Stimulated activated CD8-positive, alpha-beta memory T cell treated with anti-CD3 and anti-CD28 coated beads, Interleukin-12 subunit alpha, Interleukin-12 subunit beta, amount 100 ng/mL, for 1 hour (primary cell): ENCODE measurements at places on chromosomes 1 and 21.

DNA sequence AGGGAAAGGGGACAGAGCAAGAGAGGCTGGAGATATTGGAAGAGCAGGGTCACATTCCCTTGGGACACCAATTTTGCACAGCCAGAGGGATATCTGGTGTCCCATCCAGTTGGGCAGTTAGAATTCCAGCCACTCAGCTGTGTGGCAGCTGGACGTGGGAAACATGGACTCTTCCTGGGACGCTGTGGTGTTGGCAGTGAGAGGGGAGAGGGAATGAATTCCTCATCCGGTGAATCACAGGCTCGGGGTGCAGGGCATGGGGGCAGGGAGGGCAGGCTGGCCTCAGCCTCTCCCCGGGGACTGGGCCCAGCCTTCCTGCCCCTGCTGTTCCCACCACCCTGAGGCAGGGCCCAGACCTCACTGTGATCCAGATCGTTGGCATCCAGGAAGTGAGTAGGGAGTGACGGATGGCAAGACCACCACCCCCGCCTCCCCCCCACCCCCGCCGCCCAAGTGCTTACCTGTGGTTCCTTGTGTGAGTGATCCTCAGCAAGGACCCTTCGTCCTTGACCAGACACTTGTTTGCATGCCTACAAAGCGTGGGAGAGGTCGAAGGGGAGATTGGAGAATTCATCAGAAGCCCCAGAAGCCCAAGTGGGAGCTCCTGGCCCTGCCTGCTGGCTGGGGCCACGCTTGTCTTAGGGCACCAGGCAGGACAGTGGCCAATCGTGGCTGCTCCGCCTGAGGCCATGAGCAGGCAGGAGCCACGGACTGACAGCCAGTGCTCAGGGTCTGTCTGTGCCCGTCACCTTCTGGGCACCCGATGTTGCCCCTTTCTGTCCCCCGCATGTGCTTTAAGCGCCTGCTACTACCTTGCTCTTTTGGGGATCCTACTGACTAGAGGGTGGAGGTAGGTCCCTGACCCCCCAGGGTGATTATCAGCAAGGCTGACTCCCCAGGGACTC is 8.7 kb downstream of the WNT3A start:
- no peak for DNase-seq

GRCh38 chr21:37202221-37203110 is 64.7 kb downstream of the VPS26C start:
- DNase-seq, result no peak

GRCh38 chr1:43446881-43447835 is 6.6 kb downstream of the HYI start:
- no peak for DNase-seq

DNA sequence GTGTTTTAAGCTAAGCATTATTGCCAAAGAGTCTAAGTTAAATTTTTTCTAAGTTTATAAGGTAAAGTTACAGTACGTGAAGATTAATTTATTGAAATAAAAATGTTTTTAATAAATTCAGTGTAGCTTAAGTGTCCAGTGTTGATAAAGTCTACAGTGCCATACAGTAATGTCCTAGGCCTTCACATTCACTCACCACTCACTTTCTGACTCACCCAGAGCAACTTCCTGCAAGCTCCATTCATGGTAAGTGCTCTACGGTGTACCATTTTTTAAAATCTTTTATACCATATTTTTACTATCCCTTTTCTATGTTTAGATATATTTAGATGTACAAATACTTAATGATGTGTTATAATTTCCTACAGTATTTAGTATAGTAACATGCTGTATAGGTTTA is 173.2 kb downstream of the CACNA1E start:
- DNase-seq, result no peak

DNA sequence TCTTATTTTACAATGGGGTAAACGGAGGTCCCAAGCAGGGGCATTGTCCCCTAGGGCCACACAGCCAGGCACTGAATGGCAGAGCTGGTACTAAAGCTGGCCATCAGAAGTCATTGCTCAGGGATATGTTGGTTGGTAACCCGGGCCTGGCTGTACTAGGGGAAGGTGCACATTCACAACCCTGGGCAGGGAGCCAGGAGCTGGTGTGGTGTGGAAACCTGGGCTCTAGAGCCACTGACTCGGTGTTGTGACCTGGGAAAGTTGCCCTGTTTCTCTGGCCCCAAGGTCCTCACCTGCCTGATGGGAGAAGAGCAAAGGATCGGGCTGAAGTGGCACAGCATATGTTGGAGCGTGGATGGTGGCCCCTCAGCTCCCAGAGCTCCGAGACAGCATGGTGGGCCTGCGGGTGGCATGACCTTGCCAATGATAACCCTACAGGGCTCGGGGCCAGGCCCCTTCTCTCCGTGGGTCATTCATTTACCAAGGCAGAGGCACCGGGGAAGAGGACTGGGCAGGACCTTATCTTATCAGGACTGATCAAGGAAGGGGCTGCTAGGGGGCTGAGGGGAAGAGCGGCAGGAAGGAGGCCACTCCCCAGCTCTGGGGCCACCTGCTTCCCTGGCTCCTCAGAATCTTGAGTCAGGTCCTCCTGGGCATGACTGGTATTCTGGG is 274.1 kb downstream of the TRABD2B start:
- DNase-seq, result no peak

DNA sequence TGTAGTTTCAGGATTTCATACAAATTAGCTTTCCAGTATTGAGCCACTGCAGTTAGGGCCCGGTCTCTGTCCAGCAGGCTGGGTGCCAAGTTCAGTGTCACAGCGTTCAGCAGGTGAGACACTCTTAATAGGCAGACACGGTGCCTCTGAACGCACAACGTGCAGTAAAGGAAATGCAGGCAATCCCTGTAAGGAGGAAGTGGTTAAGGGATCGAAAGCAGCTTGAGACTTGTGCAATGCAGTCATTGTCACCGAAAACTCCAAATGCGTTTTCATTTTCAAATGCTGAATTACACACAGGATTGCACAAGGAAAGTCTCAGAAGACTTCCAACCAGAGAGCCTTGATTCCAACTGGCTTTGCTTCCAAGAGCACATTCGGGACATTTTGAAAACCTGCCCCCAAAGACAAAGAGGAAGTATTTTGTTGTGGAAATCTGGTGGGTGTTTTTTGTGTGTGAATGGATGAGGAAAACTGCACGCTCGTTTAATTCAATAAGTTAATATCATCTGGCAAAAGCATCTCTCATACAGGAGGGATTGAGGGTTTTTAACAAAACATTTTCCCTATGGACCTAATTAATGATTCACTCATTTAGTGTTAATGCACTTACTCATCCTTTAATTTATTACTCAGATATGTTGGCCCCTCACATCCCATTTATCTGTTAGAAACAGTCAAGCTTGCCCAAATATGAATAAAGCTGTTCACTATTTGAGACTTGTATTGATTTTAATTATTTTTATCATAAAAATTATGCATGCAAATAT is 61.6 kb downstream of the PTGS2 start:
- peak; percentile 1 for DNase-seq

DNA sequence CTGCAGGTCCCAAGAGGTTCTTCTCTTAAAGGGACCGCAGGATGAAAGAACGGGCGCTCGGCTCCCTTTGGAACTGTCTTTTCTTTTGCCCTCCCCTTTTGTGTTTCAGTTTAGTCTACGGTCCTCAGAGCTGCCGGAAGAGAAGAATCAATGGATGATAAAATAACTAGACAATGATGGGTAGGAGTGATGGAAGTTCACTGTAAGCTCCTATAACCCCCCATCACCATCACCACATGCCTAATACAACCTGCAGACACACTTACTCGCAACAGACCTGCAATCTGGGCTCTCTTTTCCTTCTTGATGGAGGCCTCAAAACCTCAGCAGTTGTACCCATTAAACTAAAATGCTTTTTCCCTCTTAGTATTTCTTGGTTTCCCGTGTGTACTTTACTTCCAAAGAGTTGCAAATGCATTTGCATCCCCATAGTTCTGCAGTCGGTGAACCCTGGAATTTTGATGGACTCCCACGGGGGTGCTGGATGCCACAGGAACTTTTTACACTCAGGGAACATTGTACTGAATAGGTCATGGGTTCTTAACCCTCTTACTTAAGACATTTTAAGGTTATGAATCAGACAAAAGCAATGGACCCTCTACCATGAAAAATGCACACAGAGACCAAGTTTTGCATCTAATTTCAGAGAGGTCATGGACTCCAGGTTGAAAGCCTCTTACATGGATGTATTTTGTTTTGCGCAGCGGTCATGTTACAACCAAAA is 633 bp upstream of the RFX5 start:
- no peak for DNase-seq

GRCh38 chr1:53616927-53617326 is 122.0 kb downstream of the GLIS1 start:
- no peak for DNase-seq

DNA sequence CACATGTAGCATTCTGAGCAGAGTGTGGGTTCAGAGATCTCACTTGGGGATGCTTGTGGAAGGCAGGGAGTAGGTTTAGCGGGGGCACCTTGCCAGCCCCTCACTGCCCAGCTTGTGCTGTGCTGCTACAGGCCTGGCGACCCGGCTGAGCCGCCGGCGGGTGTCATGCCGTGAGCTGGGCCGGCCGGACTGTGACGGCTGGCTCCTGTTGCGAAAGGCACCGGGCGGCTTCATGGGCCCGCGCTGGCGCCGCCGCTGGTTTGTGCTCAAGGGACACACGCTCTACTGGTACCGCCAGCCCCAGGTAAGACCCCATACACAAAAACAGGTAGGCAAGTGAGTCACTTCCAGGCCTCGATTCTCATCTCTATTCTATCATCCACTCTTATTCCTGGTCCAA is 5.5 kb upstream of the CATSPER4 start:
- no peak for DNase-seq

- no peak for DNase-seq
Measured at GRCh38 chr1:241660424-241660972, 8.4 kb downstream of the WDR64 start.

GRCh38 chr1:66351913-66352312 is 182.0 kb upstream of the SGIP1 start:
- no peak for DNase-seq

- DNase-seq, result no peak
Measured at GRCh38 chr1:65317866-65318653, 8.7 kb downstream of the DNAJC6 start.
